ENCODE measurements at places on chromosomes 2 and 18.

- no peak for DNase-seq
Observed at GRCh38 chr2:83944191-83944590, 514.9 kb downstream of the SUCLG1 start.

DNA sequence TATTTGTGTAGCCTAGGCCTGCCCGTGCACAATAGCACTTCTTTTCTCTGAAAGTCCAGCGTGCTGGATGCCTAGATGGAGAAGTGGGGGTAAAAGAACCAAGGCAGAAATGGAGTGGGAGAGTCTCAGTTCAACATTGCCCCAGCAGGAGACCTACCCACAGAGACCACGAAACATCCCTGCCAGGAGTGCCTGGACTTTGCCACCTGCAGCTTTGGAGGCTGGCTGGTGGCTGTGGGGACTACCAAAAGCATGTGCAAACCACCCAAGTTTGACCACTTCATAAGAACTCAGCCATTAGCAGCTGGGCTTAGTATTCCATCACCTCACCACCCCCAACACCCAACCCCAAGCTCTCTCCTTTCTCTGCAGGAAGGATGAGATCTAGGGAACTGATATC lies 416.9 kb upstream of the ID2 start:
- peak; percentile 41 for DNase-seq

- DNase-seq, result no peak
Observed at GRCh38 chr2:180539541-180539940, 440.9 kb upstream of the UBE2E3 start.

GRCh38 chr18:50014606-50015005 lies 180.3 kb downstream of the MYO5B start:
- no peak for DNase-seq

- no peak for DNase-seq
Observed at GRCh38 chr2:62054029-62054791, 141.7 kb upstream of the B3GNT2 start.

DNA sequence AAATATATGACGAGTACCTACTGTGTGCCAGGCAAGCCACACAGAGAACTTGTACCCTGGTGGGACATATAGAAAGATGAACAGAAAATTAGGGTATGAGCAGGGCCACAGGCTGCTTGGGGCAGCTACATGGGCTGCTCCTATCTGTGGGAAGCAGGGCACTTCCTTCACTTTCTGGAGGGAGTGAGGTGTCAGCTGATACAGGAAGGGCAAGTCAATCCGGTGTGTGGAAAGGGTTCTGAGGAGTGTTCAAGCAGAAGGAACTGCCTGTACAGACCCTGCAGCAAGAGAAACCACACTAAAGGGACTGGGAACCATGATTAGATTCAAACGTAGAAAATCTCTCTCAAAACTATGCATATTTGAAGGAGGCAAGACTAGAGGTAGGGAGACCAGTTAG lies 58.6 kb upstream of the BCL11A start:
- DNase-seq, result no peak
